Right renal cortex interstitium (tissue), 3 donors: ENCODE measurements at places on chromosomes 4 and X.

DNA sequence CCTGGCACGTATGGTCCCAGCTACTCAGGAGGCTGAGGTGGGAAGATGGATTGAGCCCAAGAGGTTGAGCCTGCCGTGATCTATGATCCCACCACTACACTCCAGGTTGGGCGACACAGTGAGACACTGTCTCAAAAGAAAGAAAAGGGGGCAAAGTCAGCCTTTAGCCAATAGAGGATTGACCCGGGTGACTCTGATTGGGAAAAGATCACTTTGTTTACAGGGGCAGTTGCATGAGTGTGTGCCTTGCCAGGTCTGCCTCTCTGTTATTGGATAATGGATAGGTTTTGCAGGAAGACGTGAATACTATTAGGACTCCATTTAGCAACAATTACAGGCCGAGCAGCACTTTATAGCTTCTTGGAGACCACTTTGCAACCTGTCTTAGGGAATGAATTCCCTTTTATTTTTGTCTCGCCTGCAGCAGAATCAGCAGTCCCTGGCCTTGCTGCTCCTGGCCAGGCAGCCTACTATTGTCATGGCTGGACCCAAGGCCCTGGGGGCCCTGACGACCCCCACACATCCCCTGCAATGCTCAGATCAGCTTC is 103.2 kb upstream of the PSAPL1 start:
- no peak for DNase-seq

DNA sequence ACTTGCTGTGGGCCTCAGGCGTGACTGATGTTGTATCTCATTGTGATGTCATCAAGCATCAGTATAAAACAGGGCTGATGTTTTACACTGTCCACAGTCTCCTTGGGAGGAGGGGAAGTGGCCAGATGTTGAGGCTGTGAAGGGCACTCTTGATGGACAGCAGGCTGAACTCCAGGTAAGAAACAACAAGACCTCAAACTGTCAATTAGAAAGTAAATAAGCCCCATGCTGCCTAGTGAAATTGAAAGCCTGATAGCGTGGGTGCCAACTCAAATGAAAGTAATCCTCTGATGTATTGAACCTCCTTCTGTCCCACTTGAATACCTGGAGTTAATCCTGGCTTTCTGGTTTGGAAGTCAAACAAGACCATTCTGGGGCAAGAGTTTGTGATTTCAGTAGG is 19.7 kb downstream of the VSIG1 start:
- no peak for DNase-seq

DNA sequence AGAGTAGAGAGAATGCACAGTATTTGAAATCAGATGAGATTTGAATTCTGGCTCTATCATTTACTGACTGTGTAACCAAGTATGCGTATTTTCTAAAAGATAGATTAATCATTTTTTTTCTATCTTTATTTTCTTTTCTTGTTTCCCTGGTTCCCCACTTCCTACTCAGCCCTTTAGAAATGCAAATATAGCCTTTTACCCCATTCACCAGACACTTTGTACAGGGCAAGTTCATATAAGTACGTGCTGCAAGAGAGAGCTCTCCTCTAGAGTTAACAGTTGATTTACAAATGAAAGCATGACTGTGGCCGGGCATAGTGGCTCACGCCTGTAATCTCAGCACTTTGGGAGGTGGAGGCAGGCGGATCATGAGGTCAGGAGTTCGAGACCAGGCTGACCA is 17.8 kb upstream of the TDO2 start:
- no peak for DNase-seq

DNA sequence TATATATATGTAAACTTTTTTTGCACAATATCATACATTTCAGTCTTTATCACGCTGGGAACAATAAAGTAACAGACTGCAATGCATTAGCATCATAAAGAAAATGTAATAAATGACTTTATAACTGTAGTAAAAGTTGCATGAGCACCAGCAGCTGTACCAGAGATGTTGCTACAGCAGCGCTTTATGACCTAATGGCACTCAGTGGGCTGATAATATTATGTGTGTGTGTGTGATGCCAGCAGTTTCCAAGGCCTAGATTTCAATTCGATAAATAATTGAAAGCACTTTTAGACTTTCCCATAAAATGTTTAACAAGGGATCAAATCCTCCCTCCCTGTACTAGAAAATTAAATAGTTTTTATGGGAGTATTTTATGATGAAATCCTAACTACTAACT is 367.6 kb upstream of the AGA start:
- no peak for DNase-seq
